Lower lobe of right lung (tissue), 2 donors: ENCODE measurements at places on chromosomes 7 and 10.
A peak's percentile ranks its signal among the peaks of the same experiment; 100 is the strongest.

DNA sequence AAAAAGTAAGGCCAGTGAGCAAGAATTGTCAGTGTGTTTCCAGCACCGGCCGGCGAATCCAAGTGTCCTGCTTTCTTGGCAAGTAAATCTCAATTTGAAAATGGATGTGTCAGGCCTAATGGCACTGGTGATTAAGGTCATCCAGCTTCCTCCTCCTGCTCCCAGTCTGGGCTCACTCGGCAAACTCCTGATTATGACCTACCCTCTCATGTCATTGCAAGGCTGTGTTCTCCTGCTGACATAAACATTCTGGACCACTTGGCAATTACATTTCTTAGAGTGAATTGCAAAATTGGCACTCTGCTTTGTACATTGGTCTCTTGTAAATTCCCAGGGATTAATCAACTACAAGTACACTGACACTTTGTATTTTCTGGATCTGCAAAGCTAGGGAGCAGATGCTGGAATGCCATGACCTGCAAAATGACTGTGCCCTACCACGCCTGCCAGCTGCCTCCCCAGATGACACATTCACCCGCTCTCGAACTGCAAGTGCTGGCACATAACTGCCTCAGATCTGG, 473.8 kb downstream of the KIF20B start:
- no peak for DNase-seq

DNA sequence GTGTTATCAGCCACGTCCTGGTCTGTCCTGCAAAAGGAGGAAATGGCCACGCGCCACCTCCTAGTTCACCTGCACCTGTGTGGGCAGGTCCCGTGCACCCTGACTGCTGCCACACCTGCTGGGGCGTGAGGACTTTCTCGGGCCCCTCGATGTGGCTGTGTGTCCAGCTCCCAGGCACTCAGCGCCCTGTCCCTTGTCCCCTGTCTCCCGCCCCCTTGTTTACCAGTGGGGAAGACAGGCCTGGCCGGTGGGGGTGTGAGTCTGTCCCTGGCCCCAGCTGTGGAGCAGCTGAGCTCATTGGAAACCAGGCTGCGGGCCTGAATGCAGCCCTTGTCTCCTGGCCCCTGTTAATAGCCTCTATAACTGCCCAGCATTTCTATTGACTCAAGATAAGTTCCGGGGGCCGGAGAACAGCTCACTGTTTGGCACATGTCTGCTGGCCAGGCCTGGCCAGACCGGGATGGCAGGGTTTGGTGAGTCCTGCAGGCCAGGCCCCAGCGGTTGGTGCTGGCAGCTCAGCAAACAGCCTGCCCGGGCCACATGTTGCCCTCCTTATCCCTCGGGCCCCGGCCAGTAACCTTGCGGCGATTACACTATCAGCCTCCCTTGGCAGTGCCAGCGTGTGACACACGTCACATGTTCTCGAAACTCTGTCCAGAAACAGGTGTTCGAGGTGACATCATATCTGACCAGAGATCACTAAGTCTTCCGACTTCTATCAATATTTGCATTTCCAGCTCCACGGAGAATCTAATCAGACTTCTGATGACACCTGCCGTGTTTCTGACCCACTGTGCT, 52.1 kb downstream of the FOXL3 start:
- DNase-seq: no peak

DNA sequence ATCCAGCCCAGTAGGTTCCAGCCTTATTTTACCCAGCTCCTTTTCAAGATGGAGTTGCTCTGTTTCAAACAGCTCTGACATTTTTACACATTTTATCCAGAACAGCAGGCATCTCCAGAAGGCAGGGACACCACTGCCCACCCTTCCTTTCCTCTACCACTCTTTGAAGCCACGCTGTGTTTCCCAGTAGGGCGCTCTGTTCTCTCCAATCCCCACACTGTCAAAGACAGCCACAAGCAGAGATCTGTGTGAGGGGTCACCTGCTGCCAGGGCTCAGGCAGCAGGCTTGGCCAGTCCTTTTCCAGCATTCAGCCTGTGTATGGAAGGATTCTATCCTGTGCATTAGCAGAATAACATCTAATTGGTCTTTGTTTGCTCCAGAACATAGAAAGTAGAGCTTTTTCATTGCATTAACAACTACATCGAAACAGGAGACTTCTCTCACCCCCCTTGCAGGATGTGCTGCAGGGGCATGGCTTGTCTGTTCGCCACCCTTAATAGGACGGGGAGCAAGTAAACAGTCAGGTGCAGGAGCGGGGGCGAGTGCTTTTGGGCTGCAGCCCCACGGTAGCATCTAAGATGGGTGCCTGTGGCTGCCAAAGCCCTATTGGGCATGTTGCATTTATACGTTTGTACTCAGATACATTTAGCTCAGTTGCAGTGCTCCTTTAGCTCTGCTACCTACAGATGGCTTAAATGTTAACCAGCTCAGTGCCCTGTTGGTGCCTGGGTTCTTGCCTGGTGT, 326.1 kb downstream of the GALNT17 start:
- DNase-seq: no peak

DNA sequence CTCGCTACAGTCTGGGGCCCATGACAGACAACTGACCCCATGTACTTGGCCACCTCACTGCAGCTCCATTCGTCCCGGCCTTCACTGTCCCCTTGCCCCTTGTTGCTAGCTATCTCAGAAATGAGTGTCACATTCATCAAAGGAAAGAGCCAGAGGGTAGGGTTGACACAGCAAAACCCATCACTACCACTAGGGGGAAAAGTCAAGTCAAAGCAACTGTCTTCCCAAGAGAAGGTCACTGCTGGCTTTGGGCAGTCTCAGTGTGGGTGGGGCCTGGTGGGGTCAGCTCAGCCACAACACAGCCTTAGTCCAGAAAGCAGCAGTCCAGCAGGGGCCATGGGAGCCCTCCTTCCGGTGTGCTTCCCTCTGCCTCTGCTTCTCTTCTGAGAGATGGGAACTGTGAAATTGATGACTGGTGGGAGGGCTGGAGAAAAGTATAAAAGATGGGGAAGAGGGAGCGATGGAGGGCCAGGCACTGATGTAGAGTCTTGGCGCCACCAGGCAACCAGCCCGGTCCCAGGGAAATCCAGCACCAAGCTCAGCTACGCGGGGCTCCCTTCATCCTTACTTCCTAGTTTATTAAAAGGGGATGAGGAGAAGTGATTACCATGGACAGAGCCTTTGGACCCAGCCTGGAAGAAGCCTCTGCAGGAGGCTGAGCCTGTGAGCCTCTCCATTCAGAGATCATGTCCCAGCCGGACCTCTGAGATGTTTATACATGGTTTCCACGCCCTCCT, 58.0 kb downstream of the PLXNA4 start:
- no peak for DNase-seq

DNA sequence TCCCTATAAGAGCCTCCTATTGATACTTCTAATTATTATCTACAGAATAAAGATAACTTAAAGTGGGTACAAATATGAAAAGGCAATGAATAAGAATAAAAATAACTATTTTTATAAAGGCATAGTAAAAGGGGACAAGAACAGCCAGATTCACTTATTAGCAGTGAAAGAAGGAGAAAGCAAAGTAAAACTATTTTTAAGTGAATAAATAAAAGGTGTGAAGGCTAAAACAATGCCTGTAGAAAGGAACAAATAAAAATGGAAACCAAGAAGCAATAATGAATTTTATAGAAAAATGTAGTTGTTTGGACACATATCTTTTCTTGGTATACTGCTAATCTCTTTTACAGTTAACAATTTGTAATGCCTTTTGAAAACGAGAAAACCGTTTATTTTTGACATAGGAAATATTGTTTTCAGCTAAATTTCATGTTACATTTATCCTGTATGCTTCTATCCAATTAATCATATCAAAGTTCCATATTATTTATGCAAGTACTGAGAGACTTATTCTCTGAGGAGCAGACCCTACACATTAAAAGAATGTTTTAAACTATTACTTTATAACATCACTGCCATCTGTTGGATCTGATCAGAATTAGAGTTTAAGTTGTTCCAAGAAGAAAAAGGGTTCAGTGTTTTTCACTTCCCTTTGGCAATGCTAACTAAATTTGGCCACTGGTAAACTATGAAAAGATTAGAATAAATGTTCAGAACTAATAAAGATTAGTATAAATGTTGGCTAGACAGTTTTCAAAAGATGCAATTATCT, 59.1 kb downstream of the ARMC3 start:
- DNase-seq: no peak

GRCh38 chr10:2744547-2745200, 322.7 kb upstream of the PFKP start:
- DNase-seq: no peak

DNA sequence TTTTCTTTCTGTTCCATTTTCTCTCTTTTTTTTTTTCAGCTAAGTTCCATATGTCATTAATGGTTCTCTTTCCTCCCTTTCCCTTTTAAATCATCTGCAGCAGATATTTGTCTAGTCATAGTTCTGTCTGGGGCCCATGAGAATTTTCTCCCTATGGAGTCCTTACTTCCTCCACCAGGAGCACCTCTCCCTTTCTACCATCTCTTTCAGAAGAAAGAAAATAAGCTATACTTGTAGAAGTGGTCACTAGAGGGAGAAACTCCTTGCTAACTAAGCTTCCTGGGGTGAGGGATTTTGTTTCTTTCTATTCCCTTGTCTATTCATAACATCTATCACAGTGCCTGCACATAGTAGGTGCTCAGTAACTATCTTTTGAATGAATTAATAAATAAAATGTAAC, 230.2 kb upstream of the HPS1 start:
- no peak for DNase-seq

GRCh38 chr7:18177815-18178660, 150.4 kb upstream of the PRPS1L1 start:
- DNase-seq: peak; percentile 61

- DNase-seq: no peak
These were observed 54.1 kb upstream of the PPIF start for GRCh38 chr10:79292891-79293746.

DNA sequence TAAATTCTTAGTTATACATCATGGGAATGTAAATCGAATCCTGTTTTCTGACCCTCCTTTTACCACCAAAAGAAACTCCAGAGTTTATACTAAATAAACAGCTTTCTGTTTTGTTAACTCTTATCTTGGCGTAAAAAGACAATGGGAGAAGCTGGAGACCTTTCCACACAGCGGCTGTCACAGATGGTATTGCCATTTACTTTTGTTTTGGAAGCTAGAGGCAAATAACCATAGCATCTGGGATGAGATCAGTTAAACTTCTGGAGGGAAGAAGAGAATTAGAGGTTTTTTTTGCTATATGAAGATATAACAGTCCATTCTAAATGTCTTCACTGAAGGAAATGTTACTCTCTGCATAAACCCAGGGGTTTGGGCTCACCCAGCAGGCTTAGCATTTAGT, 258.9 kb downstream of the REEP3 start:
- DNase-seq: no peak

DNA sequence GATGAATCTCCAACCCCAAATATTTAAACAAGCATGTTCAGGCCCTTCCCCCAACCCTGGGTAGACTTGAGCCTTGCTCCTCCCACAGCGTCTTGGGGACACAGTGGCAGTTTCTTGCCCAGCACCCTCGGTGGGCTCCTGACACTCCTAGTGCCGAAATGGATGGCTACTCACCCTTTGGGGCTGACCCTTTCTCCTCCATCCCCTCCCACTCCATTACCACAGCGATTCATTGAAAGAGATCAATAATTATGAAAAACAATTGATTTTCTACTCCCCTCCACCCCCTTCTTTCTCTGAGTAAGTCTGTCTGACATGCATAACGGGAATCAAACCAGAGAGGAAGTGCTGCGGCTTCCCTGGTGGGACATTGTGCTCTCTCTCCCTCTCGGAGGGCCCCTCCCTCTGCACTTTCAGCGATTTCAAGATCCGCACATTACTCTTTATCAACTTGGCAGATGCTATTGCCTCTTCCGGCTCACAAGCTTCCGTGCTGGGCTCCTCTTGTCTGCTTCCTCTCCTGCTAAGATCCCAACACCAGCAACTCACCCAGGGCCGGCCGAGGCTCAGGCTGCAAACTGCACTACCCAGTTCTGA, 79.0 kb upstream of the PLXNA4 start:
- DNase-seq: peak; percentile 49

DNA sequence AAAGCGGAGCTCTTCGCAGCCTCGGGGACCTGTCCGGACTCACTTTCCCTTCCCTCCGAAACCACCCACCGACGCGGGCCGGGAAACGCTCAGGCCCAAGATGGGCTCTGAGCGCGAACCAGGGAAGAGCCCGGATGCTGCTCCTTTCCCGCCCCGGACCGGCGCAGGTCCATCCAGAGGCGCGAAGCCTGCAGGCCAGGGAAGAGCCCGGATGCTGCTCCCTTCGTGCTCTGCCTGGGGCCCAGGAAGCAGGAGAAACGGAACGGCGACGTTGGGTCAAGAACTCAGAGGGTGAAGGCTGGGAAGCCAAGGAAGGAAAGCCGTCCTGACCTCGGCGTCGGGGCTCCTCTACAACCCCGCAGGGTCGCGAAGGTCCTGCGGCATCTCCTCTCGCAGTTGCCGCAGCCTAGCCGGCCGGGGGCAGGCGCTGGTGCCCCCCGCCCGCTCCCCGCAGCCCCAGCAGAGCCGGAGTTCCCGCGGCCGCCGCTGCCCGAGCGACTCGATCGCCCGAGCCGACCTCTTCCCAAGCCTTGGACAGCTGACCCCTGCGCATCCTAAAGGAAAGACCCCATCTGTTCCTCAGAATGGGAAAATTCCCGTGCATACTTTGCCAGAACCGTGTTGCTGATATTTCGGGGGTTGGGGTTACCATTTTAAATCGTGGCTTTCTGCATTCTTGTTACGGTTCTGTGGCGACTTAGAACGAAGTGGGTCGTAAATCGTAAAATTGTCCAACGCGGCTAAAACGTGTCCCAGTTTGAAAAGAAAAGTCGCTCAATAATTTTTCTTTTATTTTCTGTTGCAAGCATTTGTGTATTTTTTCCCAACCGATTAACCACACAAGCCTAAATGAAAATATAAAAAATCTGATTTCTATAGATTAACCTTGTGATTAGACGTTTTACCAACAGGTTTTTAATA, 7.5 kb downstream of the HOXA1 start:
- no peak for DNase-seq

GRCh38 chr7:119413314-119413805, 859.6 kb upstream of the KCND2 start:
- DNase-seq: no peak

DNA sequence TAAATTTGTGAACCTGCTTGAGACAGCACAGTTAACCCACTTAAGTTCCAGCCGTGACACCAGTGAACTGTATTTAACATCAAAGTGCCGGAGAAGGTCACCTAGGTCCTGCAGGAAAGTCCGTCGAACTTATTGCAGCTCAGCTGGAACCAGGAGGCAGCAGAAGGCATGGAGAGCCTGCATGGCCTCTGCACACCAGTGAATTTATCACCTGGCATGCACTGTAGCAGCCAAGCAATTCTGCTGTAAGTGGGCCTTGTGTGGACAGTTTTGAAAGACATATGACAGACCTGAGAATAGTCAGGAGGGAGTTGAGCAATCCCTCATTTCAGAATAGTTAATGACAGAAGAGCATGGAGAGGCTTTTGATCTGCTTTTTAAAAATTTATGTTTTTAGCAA, 108.8 kb downstream of the PLXDC2 start:
- no peak for DNase-seq

- DNase-seq: peak; percentile 47
These were observed 80.9 kb downstream of the LRMDA start for GRCh38 chr10:75512203-75512933.

GRCh38 chr7:42967391-42967790, 35.2 kb downstream of the MRPL32 start:
- DNase-seq: no peak
